ENCODE measurements at places on chromosomes 13 and 19.

DNA sequence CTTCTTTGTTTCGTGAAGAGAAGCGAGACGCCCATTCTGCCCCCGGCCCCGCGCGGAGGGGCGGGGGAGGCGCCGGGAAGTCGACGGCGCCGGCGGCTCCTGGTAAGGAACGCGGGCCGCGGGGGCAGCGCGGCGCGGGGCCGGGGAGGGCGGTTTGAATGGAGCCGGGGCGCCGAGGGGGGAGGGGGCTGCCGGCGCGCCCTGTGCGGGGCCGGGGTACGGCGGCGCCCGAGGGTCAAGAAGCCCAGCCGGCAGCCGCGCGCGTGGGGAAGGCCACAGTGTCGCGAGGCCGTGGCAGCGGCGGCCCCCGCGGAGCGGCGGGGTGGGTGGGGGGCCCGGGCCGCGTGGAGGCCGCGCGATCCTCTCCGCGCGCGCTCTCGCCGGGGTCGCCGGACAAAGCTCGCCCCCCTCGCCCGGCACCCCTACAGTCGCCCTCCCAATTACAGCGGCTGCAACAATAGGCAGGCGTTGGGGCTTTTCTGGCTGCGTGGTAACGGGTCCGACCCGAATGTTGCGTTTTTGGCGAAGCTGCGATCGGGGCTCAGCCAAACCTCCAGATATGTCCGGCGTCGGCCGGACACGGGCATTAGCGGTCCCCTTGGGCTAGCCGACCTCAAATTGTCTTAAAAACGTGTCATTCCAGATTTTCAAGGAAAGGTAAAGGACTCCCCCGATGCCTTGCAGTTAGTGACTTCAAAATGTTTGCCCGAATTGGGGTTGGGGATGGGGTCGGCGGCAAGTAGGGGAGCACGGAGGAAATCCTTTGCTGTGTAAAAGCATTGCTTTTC lies 437 bp downstream of the SMARCA4 start:
- DNase-seq = no peak

GRCh38 chr13:51122868-51123566 lies 11.9 kb upstream of the C13orf42 start:
- no peak for DNase-seq

DNA sequence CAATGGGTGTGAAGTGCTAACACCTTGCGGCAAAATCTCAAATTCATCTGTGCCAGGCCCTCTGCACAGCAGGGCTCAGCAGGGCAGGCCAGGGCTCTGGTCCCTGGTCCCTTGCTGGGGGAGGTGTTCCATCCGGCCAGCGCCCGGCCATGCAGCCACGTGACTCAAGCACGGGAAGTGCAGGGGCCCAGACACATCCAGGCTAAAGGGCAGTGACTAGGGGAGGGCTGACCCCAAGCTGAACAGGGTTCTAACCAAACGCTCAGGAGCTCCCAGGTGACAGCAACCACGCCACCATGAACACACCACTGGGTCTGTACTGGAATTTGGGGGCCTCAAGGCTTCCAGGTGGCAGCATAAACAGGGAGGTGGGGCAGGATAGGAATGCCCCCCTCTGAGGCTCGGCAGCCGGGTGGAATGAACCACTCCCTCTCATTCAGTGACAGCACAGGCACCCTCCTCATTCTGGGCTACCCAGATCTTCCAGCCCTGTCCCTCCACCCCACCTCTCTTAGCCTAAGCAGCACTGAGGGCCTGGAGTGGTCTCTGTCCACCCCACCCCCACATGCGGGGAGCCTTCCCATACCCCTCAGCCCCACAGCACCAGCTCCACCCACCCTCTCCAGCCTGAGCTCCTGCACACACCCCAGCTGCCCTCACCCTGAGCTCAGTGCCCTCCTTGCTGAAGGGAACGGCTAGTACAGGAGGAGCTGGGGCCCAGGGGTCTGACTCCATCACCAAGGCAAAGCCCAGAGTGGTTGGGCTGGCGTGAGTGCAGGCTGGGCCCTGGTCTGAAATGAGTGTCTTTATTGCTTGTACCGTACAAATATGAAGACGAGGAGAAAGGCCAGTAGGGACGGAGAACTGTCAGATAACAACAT lies 5.3 kb upstream of the CCNP start:
- no peak for DNase-seq

DNA sequence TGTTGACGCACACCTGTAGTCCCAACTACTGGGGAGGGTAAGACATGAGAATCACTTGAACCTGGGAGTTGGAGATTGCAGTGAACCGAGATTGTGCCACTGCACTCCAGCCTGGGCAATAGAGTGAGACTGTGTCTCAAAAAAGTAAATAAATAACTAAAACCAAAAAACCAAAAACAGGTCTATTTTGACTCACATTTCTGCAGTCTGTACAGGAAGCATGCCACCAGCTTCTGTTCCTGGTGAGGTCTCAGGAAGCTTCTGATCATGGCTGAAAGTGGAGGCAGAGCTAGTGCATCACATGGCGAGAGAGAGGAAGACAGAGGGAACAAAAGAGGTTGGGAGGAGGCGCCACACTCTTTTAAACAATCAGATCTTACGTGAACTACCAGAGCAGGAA lies 142.5 kb downstream of the ITGBL1 start:
- DNase-seq = no peak

- DNase-seq = no peak
Measured at GRCh38 chr13:78121459-78122348, 203.1 kb upstream of the EDNRB start.

GRCh38 chr13:112806739-112807652 lies 117.2 kb downstream of the ATP11A start:
- DNase-seq = no peak

- no peak for DNase-seq
Measured at GRCh38 chr19:4062419-4063368, 4.0 kb downstream of the ZBTB7A start.

DNA sequence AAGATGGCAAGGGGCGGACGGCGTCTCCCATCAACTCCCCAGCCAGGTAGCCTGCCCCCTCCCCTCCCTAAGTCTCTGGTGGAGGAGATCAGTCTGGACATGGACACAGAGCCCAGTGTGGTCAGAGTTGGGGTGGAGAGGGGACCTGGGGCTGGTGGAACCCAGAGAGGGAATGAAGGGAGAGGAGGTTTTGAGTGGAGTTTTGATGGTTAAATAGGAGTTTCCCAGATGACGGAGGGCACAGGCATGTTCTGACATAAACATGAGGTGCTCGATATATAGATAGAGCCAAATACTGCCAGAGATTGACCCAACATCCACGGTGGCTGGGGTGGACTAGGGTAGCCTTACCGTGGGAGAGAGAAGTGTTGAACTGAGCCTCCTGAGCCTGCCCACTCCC lies 14.1 kb downstream of the FSD1 start:
- no peak for DNase-seq

- DNase-seq = no peak
Measured at GRCh38 chr13:33472446-33472845, 186.9 kb upstream of the STARD13 start.

DNA sequence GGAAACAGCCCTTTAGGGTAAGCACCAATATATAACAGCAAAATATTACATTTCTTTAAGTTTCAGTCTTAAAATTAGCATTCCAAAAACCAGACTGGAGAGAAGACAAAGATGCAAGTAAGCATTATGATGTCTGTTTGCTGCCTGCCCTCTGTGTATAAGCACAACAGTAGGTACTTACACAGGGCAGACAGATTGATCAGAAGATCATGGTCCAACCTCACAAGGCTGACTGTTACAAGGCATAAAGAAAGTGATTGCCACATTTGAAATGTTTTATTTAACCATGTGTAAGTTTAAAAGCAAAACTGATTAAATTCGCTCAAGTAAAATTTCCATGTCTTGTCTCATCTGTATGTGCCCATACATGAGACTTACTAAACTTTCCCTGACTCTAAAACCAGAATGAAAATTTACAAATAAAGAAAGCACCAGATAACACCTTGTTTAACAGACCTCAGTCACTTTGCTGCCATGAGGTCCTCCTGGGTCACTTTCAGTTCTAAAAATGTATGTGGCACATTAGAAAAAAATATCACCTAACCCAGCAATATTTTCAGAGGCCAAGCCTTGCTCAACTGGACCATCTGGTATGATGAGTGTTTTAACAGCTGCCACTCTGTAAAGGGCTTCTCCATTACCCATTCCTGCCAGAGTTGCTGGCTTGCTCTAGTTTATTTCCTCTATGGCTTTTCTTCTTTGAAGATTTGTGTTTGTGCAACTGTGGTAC lies 297.0 kb downstream of the RBM26 start:
- DNase-seq = no peak

DNA sequence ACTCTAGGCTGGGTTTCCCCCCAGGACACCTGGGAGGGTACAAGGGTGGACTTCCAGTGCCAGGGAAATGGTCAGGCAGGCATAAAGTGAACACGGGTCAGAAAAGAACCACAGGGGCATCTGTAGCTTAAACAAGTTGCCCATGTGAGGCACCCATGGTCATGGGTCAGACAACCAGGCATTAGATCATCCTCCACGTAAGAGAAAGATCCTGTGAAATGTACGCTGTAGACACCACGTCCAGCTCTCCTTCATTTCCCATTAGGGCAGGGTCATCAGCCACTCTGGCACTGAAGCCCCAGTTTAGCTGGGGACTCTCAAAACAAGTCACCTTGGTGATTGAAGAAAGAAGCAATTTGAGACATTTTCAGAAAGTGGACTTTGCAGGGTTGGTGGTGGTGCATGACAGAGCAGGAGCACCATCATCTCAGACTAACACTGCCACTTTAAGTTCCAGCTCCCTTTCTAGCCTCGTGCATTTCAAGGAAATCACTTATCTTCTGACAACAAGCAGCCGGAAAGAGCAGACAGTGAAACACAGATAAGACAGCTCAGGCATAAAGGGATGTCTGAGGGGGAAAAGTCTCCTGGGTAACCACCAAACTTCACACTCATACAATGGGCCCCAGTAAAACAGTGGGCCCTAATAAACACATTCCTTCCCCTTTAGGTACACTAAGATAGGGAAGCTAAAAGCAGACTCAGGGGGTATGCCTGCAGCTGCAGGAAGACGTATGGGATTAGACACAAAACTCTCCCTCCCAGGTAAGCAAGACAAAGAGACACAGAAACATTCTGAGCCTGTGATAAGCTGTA lies 16.1 kb upstream of the SIGLEC6 start:
- no peak for DNase-seq

DNA sequence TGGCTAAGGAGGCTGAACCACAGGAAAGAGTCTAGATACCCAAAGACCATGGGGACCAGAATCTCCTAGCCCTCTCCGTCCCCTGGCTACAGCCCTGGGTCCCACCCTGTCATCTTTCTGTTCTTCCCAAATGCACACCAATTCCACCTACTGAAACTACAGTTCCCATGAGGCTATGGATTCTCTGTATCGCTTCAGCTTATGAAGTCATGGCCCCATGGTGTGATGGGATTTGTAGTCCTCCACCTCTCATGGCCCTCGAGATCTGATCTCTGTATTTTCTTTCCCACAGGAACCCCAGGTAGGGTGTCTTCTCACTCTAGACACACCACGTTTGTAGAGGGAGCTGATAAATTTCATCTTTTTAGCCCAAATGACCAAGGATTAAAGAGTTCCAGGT lies 11.8 kb downstream of the PTPRH start:
- no peak for DNase-seq

GRCh38 chr19:34209726-34210125 lies 37.4 kb downstream of the LSM14A start:
- no peak for DNase-seq

- no peak for DNase-seq
Measured at GRCh38 chr19:49425922-49426592, 869 bp downstream of the GFY start.
